ENCODE measurements at places on chromosomes 7 and 10.
A peak's percentile ranks its signal among the peaks of the same experiment; 100 is the strongest.

DNA sequence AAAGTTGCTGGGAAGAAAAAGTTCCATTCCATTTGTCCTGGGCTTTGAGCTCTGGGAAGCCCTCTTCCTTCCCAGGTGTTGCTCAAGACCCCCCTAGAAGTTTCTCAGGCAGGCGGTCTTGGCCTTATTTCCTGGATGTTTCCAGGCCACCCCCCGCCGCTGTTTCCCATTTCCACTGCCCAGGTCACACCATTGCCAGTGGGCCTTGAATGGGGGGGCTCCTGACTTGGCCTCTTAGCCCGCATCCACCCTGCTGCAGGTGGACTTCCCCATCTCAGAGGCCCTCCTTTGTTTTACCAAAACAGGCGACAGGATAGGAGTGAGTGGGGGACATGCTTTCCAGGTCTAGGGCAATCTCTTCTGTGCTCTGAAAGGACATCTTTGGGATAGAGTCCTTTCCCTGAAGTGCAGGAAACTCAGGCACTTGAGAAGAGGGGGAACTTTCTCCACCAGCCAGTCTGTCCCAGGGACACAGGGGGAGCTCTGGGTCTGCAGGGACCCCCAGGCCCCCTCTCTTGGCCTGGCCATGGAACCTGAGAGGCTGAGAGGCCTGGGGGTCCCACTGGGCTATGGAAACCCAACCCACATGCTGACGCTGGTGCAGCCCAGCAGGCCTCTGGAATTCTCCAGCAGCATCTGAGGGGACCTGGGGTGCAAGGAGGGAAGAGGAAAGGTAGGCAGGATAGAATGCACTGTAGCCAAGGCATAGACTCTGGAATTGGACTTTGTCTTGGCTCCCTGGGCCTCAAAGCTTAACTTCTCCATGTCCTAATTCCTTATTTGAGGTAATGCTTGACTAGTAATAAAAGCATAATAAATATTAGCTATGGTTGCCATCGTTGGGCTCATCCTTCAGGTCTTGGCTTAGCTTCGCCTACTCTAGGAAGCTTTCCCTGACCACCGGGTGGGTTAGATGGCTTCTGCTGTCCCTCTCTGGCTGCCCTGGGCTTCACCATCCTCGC is 17.6 kb downstream of the NEURL1 start:
- no peak for DNase-seq

DNA sequence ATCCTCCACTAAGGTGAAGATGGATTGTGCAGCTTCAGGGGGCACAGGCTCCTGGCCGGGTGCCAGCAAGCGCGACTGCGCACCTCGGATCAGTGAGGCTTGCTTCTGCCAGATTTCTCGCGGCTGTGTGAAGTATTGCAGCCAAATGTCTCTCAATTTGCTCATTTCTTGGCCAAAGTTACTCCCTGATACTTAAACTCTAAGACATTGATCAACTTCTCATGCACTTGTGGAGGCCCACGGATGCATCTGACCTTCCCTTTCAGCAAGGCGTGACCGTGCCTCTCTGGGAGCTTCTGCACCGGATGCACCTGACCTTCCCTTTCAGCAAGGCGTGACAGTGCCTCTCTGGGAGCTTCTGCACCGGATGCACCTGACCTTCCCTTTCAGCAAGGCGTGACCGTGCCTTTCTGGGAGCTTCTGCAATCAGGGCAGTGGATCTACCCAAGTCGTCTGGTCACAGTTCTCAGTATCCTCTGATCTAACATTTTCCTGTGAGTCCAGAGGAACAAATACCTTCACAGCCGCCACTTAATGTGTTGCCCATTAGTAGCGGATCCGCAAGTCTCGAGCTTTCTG is 248.3 kb downstream of the ADARB2 start:
- DNase-seq, result no peak

GRCh38 chr7:112942981-112943380 is 143.6 kb downstream of the GPR85 start:
- no peak for DNase-seq

GRCh38 chr10:122649903-122650302 is 49.7 kb downstream of the C10orf120 start:
- no peak for DNase-seq

DNA sequence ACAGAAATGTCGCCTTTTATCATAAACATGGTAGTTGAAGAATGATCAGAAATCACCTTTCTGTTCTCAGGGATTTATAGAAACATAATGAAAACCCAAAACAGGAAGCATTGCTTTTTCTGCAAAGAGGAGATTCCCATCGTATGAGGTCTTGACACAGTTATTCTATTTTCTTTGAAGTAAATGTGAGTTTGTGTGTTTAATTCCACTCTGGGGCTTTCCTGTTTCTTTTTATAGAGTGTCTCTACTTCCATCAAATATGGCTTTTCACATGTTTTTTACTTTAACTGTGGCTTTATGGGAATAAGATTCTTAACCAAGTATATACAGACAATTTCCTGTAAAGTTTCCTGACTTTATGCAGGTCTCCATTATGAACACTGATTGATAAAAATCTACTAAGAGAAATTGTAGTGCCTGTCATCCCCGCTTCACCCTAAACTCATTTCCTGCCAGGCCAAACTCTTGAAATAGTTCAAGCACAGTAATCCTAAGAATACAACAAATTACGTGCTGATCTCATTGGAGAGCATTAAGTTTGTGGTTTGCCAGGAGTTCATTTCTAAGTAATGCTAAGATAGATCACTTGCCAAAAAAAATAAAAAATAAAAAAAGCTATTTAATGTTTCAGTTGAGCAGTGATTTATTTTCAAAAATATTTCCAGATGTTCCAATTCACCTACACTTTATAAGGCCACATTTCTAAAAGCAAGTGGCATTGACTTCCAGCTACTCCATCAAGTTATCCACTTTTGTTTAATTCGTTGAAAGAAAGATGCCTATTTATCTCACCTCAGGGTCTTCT is 52.2 kb upstream of the SEC61G start:
- DNase-seq, result peak; percentile 56

DNA sequence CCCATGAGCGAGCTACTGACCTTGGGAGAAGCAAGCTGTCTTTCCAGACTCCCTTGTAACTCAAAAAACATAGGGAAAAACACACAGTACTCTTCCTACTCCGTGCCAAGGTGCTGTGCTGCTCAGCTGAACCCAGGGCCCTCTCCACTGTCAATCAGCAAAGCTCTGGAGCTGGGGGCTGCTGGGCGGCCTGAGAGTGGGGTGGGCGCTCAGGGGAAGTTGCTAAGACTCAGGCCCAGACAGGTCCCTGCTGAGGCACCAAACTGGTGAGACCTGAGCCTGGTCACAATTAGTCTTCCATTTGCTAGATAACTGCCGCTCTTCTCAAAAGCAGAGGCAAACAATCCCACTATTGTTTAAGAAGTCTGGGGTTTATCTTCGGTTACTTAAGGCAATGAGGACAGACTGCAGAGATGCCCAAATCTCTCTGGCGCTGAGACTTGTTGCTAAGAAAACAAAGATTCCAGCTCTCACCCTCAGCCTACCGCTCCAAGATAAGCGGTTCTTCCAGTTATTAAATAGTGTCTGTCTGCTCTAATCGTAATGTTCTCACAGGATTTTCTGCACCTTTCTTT is 22.0 kb downstream of the STEAP1B start:
- no peak for DNase-seq

- DNase-seq, result no peak
These were observed 103.0 kb downstream of the PTEN start for GRCh38 chr10:87966459-87966858.

GRCh38 chr10:35353805-35354204 is 17.5 kb downstream of the CCNY start:
- DNase-seq, result no peak

GRCh38 chr7:31997423-31997822 is 72.8 kb downstream of the PDE1C start:
- DNase-seq, result no peak

DNA sequence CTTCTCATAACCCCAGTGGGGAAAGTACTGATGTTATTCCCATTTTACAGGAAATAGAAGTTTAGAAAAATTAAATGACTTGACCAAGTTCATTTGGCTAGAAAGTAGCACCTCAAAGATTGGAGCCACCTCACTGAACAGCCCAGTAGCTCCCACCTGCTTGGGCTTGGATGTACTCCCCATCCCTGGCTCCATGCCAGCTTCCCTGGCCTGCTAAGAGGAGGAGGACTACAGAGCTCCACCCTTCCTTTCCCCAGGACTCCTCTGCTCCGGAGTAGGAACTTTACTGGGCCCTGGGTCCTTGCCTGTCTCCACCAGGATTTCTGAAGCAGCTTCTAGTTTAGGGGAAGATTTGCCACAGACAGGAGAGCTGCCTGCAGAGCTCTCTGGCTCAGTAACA is 3.1 kb downstream of the HPS6 start:
- no peak for DNase-seq

- DNase-seq, result no peak
These were observed 760.8 kb upstream of the CELF2 start for GRCh38 chr10:10256860-10257259.

DNA sequence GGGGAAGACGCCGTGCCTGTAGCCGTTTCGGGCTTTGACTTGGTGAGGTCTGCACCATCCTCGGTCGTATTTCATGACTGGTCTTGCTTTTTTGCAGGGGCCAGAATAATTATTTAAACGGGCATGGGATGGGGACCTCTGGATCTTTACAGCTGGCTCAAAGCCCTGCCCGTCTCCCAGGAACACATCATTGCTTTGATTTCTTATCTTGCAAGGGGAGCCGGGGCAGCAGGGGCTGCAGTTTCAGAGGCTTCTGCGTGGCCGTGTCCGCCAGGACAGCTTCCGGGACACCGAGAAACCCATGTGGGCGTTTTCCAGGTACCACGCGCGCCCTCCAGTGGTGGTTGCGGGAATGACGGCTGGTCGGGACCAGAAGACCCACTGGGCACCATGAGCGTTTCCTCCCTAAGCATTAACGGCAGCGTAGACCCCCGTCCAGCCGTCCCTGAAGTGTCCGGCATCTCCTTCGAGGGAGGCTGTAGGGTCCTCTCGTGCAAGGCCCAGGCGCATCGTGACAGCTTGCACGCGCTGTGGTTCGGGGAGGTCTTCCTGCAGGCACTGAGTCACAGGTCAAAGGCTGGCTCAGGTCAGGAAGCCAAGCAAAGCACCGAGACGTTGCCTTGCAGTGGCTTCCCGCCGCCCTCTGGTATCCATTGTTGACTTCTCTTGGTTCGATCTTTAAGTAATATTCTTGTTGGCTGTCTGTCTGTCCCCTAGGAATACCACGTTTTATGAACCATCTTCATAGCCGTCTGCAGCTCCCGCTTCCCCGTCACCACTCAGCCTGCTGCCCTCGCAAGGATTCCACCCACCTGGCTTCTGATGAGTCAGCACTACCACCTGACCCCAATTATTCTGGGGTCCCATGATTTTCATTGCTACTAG is 16.2 kb upstream of the ZFAND2A start:
- peak; percentile 48 for DNase-seq

DNA sequence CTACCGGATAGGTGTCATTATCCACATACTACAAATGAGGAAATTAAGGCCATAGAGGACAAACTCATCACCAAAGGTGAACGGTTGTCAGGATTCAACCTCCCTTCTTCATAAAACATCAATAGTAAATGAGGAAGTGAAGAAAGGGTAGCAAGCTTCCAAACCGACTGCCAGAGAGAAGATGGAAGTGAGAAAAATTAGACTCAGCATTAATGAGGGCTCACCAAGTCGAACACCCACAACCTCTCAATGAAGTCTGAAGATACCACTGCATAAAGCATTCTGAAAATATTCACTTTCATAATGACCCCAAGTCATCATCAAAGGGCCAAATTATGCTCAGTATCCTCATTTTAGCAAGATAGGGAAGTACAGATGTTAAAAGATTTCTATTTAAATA is 29.6 kb downstream of the ABCB4 start:
- no peak for DNase-seq

- DNase-seq, result no peak
These were observed 470.4 kb upstream of the IGFBP3 start for GRCh38 chr7:46391231-46392201.

DNA sequence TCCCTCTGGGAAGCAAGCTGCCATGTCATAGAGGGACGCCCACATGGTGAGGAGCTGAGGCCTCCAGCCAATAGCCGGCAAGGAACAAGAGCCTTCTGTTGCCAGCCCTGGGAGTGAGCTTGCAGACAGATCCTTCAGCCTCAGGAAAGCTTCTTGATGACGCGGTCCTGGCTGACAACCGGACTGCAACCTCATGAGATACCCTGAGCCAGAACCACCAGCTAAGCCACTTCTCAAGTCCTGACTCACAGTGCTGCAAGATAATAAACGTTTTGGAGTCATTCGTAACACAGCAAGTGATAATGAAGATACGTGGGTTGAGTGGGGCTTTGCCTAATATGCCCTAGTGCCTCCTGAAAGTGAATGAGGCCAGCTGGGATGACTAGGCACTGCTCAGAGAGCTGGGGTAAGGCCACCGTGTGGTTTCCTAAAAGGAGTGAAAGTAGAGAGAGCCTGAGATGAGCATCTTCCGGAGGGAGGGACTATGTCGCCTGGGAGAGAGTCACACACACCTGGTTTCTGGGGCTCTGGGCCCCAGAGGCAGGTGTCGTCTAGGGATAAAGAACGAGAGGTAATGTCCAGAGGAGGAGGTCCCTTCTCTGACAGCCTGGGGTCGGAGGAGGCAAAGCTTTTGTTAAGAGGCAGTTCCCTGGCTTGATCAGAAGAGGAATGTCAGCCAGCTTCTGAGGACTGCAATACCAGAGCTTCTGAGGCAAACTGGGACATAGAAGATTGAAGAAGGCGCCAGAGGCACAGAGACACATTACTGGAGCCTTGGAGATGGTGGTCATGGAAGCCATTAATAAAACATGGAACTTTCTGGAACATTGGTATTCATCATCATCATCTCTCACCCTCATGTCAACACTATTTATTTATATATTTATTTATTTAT is 53.6 kb downstream of the PYROXD2 start:
- peak; percentile 23 for DNase-seq

GRCh38 chr7:7522421-7522820 is 13.3 kb downstream of the COL28A1 start:
- DNase-seq, result no peak

GRCh38 chr7:31100445-31100844 is 48.3 kb downstream of the ADCYAP1R1 start:
- DNase-seq, result peak; percentile 31

GRCh38 chr7:151456276-151456675 is 16.3 kb upstream of the CRYGN start:
- no peak for DNase-seq

DNA sequence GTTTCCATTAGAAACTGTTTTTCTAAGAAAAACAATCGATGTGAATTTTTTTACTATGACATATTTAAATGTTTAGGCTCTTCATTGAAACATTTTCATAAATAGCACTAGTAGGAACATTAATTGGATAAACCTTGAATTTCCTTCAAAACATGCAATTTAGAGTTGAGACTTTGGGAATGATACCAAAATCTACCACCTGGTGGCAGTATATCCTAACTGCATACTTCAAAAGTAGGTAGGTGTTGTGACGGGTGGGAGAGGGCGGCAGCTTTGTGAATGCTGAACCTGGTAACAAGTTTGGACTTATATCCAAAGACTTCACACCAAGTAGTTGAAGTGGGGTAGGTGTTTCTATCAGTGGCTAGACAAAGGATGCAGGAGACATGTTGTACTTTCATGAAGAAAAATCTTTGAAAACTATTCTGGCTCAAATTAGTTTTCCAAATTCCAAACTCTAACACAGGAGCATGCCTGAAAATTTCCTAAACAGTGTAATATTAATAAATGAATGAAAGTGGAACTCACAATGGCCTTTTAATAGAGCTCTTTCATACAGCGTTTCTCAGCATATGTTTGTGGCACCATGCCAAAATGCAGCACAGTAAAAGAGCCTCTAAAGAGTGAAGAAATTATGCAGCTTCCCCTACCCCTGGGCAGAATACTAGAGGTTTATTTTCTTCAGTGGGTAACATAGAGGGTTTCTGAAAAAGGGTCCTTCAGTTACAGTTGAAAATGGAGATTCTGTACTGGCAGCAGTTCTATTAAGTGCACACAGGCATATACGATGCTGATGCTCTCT is 201.0 kb upstream of the TPK1 start:
- DNase-seq, result peak; percentile 33

GRCh38 chr7:77710861-77711260 is 14.6 kb downstream of the RSBN1L start:
- no peak for DNase-seq

All from RCC 7860 (cell line).